Glomerular endothelial cell (primary cell): ENCODE measurements at places on chromosomes 12 and 14.

- DNase-seq, result no peak
Measured at GRCh38 chr12:3200032-3200617, 122.9 kb downstream of the TSPAN9 start.

DNA sequence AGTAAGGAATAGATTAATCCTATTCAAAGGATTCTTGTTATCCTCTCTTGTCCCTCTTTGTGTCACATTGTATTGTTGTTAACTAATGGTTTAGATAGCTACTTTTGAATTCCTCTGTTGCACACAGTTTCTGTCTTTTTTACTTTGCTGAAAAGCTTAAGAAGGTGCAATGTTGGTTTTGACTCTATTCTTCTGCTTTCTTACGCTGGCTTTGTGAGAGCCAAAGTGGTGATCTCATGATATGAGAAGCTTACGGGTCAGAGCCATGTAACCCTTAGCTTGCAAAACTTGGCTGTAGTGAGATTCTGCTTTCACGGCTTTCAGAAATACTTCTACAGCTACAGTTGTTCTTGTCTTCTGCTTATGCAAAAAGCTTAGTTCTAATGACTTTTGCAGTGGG is 239.7 kb downstream of the TRHDE start:
- no peak for DNase-seq

- no peak for DNase-seq
Measured at GRCh38 chr14:61320806-61321384, 484 bp upstream of the PRKCH start.

GRCh38 chr12:57816855-57817151 is 1.7 kb downstream of the AVIL start:
- no peak for DNase-seq

GRCh38 chr14:105532735-105533141 is 6.4 kb downstream of the TMEM121 start:
- DNase-seq, result no peak

DNA sequence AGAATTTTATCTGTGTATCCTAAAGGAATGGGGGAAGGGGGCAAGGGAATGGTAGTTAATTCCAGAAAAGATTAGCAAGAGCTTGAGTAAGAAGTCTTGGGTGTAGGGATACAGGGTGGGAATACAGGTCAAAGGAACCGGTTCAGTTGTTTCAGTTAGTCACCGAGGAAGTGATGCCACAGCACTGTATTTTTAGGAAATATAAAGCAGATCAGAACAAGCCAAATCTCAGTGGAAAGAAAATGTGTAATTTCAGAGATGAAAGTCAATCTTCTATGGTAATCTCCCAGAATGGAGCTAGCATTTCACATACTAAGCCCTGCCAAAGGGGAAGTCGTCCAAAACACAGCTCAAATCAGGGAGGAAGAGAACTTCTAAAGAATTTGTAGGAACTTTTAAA is 4.7 kb upstream of the TUBA1C start:
- no peak for DNase-seq

DNA sequence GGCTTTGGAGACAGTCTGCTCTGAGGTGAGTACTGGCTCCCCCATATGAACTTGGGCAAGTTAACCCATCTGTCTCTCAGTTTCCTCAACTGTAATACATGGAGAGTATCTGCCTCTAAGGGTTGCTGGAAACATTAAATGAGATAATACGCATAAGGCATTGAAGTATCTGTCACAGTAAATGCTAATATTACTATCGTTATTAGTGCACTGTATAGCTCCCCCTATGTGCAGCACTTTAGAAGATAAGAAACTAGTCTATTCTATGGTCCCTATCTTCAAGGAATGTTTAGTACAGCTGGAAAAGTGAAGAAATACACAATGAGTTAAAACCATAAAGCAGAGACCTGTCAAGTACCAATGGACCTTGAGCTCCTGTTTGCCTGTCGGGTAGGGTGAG is 51.7 kb upstream of the CFL2 start:
- no peak for DNase-seq

GRCh38 chr14:61184112-61184511 is 97.0 kb downstream of the TMEM30B start:
- no peak for DNase-seq

DNA sequence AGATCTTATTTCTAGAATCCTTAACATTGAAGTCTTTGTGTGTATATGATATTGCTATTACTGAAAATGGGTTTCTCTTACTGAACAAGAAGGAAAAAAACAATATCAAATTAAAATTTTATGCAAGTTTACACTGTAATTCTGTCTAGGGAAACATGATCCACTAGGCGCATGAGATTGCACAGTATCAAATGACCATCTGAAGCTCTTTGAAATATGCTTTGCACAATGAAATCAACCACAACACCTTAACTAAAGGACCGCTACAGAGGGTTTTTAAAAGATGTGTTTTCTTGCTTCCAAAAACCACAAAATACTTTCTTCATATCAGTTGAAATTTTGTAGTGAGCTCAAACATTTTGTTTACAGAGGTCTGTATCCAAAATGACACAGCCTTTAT is 15.1 kb upstream of the KERA start:
- DNase-seq, result no peak

DNA sequence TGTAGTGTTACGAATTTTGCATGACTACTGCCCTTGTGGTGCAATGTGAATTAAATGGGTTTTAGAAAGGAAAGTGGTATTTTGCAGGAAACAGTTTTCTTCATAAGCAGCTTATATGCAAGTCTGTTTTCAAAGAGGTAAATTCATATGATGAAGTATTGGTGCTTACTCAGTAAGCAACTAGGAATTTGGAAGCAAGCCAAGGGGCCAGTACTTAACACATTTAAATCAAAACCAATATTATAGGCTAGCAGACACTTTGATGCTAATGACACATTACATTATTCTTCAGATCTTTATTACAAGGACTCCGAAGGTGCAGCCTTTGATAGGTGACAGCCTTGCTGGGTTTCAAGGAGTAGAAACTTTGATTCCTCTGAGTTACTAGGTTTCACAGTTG is 23.1 kb downstream of the MGAT4C start:
- DNase-seq, result no peak

GRCh38 chr12:110744601-110745264 is 2.0 kb upstream of the PPP1CC start:
- DNase-seq, result no peak

- DNase-seq, result no peak
Measured at GRCh38 chr14:103657471-103657870, 28.5 kb downstream of the KLC1 start.

DNA sequence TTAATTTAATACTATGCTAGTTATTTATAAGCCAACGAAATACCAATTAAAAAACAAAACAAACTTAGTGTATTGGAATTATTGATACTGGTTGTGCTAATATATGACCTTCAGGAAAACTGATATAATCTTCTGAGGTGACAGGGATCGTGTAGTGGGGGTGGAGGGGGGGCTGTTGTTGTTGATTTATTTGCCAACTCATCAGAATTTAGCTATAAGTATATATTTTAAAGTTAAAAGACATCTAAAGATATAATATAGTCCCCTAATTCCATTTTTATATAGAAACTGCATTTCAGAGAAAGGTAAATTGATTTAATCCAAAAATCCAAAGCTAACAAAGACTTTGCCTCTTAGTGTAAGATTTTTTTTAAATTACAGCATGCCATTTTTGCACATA is 210.5 kb downstream of the LRRK2 start:
- no peak for DNase-seq

- no peak for DNase-seq
Measured at GRCh38 chr12:26286186-26286585, 90.8 kb downstream of the SSPN start.

DNA sequence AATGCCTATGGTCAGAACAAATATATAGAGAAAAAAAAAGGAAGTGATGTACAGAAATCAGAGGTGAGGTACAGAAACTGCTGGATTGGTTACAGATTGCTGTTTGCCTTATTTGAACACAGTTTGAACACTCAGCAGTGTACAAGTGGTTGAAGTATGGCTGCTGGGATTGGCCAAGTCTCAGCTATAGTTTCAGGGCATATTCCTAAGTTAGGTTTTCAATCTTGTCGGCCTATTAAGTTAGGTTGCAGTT is 146.4 kb downstream of the LLPH start:
- DNase-seq, result no peak

DNA sequence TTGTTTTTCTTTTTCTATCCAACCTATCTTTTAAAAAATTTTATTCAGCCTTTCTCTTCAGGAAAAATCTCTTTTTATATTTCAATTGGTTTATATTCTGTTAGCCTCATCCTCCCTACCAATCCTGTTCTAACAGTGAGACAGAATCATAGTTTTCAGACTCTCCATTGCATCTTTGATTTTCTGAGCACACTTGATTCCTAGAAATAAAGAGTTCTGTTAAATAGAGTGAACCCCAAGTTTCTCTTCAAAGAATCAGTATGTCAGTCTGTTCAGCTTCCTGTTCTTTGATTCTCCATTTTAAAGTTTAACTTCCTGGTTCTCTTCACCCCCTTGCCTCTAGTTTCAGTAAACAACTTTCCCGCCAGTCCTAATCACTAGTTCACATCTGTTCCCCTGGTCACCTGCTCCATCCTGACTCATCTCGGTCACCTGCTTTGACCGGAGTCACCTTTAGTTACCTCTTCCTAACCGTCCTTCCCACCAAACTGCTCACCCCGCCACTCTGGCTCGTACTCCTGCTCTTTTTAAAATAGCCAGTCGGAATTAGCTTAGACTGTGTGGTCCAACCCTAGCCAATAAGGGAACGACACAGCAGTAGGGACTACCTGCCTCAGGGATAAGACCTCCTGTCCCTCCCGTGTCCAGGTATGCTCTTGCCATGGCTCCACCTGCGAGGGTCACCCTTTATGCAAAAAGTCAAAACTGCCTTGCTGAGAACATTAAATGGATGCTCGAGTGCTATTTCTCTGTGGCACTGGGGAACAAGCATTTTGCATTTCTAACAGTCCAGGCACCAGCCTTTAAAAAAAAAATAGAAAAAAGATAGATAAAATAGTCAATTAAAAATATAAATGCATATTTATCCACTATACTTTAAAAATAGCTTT is 48.4 kb downstream of the DDX51 start:
- DNase-seq, result no peak

GRCh38 chr12:6980740-6981139 is 10.0 kb downstream of the EMG1 start:
- no peak for DNase-seq

DNA sequence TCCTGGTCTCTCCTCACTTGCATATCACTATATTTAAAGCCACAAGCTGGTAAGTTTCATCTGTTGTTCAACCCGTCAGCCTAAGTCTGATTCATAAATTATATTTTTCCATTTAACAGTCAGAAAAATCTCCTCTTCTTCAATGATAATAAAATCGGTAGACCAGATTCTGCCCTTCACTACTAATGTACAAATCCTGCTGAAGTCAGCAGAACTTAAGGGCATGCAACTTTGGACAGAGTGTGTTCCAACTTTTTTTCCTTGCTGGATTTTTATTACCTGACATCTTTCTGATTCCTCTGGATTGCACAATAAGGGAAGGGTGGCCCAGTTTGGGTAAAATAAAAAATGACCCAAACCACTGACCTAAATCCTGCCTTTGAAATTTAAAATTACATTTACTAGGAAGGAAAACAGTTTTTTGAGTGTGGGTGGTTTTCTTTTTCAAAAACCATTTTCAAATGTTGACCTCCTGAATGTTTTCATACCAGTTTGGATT is 125.4 kb upstream of the DIO2 start:
- no peak for DNase-seq

DNA sequence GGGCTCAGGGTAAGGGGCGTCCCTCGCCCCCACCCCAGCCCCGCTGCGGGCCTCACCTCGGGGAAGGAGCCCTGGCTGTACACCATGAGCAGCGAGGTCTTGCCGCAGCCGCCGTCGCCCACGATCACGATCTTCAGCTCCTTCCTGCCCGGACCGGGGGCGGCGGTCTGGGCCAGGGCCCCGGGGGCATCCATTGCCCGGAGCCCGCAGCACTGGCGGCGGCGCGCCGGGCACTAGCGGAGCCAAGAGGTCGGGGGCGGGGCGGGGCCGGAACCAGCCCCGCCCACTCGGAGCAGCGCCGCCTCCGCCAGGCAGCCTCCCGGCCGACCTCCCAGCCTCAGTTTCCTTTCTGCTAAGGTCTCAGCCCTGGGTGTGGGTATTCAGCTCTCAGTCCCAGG is at the start of gene RHOF:
TSS of gene RHOF (minus strand) at position 249 of the 398 bp plus-strand sequence. CDS start at position 194, 55 bp downstream.
- DNase-seq, result no peak

- DNase-seq, result peak; percentile 77
Measured at GRCh38 chr14:74488786-74489397, 4.2 kb downstream of the NPC2 start.

GRCh38 chr12:25518512-25518911 is 34.6 kb downstream of the LMNTD1 start:
- DNase-seq, result no peak

GRCh38 chr12:8123124-8123912 is at the start of gene CLEC4A:
CLEC4A (plus strand) TSS chr12:8123617; CDS start chr12:8123879, 262 bp downstream.
- DNase-seq, result no peak

GRCh38 chr12:57772429-57773322 is at the start of gene EEF1AKMT3:
EEF1AKMT3 (plus strand) TSS chr12:57772614; CDS start chr12:57772725, 111 bp downstream.
- DNase-seq, result no peak

DNA sequence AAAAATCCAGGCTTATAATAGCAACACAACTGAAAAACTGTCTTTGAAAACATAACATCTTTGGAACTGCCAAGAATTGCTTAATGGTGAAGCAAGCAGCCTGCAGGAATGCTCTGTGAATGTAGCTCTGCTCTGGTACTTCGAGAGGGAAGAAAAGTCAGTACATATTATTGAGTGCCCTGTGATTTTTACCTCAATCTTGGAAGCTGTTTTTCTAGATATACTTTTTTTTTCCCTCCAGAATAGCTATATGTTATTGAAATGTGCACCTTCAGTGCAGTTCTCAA is 508.1 kb downstream of the PCNX1 start:
- DNase-seq, result no peak

GRCh38 chr12:92149563-92149962 is 3.9 kb upstream of the BTG1 start:
- no peak for DNase-seq

GRCh38 chr12:25829192-25829591 is 129.3 kb upstream of the RASSF8 start:
- peak; percentile 83 for DNase-seq

GRCh38 chr12:113735131-113735530 is 231.0 kb downstream of the RBM19 start:
- no peak for DNase-seq

GRCh38 chr12:53476769-53477209 is 22.5 kb downstream of the MAP3K12 start:
- DNase-seq, result no peak

DNA sequence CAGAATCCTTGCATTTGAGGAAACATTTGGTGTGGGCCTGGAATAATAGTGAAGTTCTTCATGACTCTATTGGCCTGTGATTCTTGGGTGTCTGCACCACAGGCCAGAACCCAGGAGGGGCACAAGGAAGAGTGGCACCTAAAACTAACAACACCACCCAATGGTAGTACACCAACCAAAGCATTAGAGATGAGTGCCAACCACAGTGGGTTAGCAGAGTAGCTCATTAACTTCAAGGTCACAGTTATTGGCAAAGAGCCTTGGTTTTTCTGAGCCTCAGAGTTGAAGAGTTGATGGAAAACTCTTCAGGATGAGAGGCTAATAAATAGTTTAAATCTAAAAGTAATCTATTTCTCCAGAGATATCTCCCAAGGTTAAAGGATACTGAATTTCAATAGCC is 57.0 kb downstream of the HELB start:
- DNase-seq, result no peak
